Stimulated activated CD8-positive, alpha-beta memory T cell treated with anti-CD3 and anti-CD28 coated beads, Interleukin-2, amount 100 ng/mL, for 1 hour (primary cell): ENCODE measurements at places on chromosomes 3 and 15.

- no peak for DNase-seq
Observed at GRCh38 chr3:46056686-46057085, 29.4 kb upstream of the XCR1 start.

GRCh38 chr3:32147509-32147908, 41.1 kb downstream of the GPD1L start:
- no peak for DNase-seq

DNA sequence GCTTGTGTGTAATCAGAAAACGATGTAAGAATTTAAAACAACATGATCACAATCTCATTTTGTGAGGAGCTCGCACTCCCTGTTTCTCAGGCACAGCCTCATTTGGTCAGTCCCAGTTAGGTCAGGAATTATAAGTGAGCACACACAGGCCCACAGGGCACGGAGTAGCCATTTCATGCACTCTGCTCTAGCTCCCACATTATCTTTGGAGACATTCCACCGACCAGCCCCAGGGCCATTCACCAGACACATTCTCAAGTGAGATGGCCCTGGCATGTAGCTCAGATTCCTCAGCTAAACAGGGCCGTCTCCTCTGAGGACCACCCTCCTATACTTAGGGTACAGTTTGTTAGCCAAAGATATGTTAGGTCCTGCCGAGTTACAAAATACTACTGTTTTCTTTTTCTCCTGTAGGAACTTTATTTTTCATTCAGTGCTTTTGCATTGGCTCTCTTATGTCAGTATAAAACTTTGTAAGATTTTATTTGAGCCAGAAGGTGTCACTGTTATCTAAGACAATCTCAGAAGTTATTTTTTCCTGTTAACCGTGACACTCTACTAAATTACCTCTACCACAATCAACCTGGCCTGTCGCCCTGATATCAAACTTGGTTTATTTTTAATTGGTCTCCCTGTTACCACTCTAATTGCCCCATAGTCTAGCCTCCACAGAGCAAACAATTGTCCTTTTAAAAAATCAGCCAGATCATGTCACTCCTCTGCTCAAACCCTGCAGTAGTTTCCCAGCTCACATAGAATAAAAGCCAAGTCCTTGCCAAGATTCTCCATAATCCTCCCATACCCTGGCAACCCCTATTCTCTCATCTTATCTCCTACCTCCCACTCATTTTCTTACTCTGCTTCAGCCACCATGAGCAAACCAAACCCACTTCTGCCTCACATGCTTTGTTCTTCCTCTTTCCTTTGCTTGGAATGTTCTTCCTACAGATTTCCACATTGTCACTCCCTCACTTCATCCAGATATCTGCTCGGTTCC, 105.7 kb downstream of the PPP2R3A start:
- no peak for DNase-seq

- no peak for DNase-seq
Observed at GRCh38 chr15:40269604-40270003, 13.3 kb downstream of the ANKRD63 start.

- no peak for DNase-seq
Observed at GRCh38 chr15:83063551-83063950, 3.5 kb downstream of the BTBD1 start.

DNA sequence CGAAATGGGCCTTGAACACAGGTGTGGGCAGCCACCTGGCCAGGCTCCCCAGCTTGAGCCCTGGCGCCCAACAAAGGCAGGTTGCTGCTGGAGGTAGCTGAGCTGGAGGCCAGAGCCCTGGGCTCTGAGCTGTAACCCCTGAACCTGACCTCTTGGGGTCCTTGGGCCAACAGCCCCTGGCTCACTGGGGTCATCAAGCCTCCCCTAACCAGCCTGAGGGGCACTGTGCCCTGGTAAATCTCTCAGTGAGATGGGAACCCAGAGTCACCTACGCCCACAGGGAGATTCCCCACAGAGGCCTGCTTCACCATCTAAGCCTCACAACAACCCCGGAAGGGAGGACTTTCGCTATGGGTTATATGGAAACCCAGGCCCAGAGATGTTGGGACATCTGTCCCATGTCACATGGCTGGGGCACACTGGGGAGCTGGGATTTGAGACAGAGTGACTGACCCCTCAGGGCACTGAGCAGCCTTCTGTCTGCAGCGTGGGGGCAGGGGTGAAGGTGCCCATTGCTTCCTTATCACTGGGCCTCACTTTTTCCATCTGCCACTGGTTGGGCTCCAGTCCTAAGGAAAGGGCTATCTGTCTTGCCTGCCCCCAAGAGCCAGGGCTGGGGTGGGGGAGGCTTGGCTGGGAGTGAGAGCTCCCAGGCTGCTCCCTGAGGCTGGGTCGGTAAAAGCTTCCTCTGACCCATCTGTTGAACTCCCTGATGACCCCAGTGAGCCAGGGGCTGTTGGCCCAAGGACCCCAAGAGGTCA, 59.1 kb downstream of the IQSEC1 start:
- DNase-seq, result no peak

DNA sequence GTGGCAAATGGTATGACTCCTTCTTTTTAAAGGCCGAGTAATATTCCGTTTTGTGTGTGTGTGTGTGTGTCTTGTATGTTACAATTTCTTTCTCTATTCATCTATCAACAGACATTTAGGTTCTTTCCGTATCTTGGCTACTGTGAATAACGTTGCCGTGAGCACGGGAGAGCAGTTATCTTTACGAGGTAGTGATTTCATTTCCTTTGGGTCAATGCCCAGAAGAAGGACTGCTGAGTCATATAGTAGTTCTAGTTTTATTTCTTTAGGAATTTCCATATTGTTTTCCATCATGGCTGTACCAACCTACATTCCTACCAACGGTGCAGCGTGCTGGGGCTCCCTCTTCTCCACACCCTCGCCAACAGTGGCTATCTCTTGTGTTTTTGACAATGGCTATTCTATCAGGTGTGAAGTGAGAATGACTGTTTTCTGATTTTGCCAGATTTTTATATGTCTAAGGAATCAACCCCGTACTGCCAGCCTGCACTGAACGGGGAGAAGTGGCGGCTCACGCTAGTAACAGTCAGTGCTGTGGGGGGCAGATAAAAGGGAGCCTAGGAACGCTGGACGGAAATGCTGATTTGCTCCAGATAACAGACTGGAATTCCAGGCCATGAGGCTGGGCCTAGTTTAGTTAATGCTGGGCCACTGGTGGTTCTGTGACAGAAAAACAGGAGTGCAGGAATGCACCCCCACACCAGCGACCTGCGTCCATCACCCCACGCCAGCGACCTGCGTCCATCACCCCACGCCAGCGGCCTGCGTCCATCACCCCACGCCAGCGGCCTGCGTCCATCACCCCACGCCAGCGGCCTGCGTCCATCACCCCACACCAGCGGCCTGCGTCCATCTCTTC, 168.1 kb downstream of the XXYLT1 start:
- no peak for DNase-seq

DNA sequence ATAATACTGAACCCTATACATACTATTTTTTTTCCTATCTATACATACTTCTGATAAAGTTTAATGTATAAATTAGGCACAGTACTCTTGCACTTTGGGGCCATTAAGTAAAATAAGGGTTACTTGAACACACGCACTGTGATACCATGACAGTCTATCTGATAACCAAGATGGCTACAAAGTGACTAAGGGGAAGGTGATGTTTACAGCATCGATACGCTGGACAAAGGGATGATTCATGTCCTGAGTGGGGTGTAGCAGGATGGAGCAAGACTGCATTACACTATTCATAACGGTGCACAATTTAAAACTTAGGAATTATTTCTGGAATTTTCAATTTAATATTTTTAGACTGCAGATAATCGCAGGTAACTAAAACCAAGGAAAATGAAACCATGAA, 30.0 kb upstream of the SLC2A2 start:
- DNase-seq, result no peak

DNA sequence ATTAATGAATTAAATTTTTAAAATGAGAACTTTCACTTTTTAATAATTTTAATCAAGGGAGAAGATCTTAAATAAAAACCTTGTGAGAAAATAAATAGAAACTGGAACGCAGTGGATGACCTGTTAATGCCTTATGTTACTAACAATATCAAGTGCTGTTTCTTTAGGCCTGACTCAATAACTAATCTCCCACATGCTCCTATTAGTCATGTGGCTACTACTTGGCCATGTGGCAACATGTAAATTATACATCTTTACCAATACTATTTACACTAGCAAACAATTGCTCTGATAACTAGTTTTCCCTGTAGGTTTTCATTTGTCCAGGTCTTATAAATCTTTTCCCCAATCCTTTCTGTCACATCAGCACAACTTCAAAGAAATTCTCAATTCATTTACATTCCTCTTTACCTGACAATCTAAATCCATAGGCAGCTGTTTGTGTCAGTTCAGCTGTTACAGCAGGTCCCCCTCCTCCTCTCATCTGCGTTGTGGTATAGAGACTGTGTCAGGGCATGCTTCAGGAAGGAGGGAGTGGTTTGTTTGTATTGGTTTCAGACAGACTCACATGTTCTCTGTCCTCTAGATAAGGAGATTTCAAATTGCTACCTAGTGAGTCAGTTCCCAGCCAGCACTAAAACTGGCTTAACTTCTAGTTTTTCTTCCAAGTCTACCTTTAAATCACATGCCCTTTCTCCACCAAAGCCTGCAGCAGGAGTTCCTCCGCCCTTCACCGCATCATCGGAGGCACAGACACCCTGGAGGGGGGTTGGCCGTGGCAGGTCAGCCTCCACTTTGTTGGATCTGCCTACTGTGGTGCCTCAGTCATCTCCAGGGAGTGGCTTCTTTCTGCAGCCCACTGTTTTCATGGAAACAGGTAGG, 11.3 kb upstream of the C3orf52 start:
- DNase-seq, result no peak

DNA sequence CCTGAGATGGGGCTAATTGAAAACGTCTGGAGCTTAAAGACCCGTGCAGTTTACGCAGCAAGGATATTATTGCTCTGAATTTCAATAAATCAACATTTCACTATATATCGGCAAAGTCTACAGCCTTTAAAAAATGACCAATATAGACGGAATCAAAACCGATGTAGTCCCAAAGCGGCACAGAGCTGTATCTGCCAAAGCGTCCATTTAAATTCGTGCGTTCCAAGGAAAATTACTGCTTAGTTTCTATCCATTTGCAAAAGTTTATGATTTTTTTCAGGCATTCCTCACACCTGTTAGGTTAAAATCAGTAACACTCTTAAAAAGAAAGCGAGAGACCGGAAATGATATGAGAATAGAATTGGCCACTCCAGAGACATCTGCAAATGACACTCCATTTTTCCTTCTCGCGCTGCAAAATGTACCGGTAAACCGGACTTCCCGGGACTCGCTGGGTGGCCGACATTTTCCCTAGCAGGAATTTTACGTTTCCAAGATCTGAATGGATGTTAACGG, 777 bp upstream of the EIF4A2 start:
- DNase-seq, result no peak

- no peak for DNase-seq
Observed at GRCh38 chr3:38457111-38458003, 3.7 kb downstream of the ACVR2B start.

DNA sequence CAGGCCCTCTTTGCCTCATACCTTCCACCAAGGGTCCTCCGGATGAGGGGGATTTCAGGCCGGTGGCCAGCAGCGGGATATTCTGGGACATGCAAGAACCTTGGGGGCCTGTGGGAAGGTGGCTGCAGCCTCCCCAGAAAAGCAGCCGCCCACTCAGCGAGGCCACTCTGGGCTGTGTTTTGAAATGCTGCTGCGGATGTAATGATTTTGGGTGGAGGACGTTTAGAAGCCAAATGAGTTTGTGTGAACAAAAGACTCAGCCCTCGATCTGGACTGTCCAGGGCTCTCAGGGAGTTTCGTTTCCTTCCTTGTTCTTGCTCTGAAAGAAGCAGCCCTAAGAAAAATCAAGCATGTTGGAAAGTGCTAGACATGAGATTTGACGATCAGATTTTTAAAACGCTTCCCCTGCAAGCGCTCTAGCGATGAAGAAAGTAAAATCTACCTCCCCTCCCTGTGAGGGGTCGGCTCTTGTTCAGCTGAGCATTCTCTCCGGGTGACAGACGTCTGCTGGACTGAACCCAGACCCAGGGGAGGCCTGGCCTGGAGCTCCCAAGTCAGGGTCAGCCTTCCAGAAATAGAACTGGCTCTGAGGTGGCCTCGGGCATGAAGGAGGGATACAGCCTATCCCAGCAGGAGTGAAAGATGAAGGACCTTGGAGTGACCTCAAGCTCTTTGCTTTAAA, 12.9 kb downstream of the HEG1 start:
- no peak for DNase-seq

GRCh38 chr3:196763179-196763578, 23.5 kb downstream of the PAK2 start:
- no peak for DNase-seq
